NCI-H1930 (cell line): ENCODE measurements at places on chromosomes 7 and 10.

- DNase-seq: no peak
Observed at GRCh38 chr7:77484785-77485184, 52.3 kb upstream of the PTPN12 start.

GRCh38 chr7:127770885-127771284 is 118.9 kb downstream of the SND1 start:
- DNase-seq: peak; percentile 9

DNA sequence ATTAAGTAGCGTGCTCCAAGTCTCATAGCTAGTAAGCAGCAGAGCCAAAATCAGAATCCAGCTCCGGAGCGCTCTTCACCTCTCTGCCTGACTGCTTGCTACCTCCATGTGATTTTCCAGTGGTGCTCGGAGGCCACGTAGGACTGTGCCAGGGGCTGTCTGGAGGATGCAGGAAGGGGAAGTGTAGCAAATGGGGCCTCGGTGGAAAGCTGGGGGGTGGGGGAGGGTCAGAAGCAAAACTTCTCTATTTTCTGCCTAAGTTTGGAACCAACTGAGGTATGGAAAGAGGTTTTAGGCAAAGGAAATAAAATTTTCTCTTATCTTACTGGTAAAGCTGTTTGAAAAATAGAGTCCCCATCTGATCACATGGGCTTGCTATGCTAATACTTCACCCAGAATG is 108.7 kb downstream of the TBXAS1 start:
- DNase-seq: no peak

- peak; percentile 35 for DNase-seq
Observed at GRCh38 chr7:1812509-1813393, 142.7 kb downstream of the ELFN1 start.

- DNase-seq: no peak
Observed at GRCh38 chr7:85392326-85392725, 205.5 kb upstream of the SEMA3D start.

DNA sequence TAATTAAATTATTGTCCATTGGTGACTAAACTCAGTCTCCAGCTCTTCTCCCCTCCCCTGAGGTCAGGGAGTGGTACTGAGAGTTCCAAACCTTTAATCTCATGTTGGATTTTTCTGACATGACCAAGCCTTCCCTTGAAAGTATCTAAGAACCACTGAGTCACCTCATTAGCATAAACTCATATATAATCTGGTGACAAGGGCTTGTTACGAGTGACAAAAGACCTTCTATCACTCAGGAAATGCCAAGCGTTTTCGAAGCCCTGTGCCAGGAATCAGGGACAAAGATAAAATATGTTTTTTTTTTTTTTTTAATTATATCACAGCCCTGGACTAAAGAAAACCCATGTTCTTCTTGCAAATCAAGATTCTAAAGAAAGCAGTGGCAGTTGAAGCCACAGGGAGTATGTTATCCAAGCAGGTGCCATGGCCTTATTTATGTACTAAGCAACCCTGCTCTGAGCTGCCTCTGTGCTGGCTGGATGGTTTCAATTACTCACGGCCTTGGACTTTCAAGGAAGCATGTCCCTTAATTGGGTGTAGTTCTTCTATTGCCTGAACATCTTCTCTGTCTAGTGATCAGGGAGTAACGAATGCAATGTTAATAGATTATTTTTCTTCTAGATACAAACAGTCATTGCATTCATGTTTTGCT is 169.0 kb upstream of the PRKCQ start:
- no peak for DNase-seq

DNA sequence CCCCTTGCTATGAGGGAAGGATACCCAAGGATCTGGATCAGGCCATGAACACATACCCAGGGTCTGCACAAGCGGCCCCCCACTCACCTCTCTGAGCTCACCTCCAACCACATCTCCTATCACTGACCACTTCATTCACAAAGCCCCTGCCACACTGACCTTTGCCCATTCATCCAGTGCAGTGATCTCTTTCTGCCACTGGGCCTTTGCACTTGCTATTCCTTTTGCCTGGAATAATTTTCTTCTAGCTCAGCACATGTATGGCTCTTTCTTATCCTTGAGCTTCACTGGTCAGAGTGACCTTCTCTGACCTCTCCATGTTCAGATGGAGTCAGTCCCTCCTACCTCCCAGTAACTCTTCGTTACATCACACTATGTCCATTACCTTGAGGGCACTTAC is 48.3 kb downstream of the ADRA2A start:
- no peak for DNase-seq

- no peak for DNase-seq
Observed at GRCh38 chr10:50619882-50620281, 3.9 kb downstream of the SGMS1 start.

DNA sequence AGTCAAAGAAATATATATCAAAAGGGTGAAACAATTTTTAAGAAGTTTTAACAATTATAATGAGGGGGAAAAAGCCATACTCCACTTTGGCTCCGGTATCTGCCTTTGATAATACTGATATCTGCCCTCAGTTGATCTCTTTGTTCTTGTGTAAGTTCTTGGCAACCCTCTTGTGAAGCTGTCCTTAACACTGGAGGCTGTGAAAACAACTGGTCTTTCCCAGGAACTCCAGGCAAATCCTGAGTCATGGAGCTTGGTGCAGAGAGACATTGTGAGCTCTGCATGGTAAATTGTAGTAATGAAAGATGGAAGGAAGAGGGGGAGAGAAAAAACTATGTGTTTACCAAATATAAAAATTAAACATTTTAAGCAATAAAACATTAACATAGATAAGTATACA is 11.9 kb upstream of the ERVW-1 start:
- no peak for DNase-seq

- DNase-seq: no peak
Observed at GRCh38 chr7:67843001-67843565, 846.5 kb downstream of the TYW1 start.

GRCh38 chr10:59382831-59383295 is 20.5 kb upstream of the FAM13C start:
- DNase-seq: no peak

DNA sequence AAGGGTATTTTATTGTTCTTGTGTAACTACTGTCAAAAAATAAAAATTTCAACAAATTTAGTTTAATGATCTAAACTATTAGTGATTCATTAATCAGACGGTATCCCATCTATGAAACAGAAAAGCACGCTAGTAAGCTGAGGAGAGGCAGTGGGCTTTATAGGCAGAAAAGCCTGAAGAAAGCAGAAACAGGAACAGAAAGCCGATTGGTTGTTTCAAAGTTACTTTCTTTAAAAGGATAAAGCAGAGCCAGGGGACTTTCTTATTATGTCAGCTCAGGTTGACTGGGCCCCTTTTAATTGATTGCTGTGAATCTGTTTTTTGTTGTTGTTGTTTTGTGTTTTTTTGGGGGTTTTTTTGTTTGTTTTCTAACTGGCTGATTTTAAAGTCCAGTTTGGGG is 105.5 kb downstream of the TES start:
- no peak for DNase-seq

GRCh38 chr10:107814865-107815487 is 650.5 kb upstream of the SORCS1 start:
- DNase-seq: peak; percentile 5

- no peak for DNase-seq
Observed at GRCh38 chr10:25713894-25714240, 220.2 kb upstream of the MYO3A start.

- DNase-seq: peak; percentile 88
Observed at GRCh38 chr7:7182156-7183060, at the start of gene C1GALT1. Gene C1GALT1, plus strand, starts transcription at chr7:7182544. Its CDS starts 51,776 bp downstream, at chr7:7234320.

DNA sequence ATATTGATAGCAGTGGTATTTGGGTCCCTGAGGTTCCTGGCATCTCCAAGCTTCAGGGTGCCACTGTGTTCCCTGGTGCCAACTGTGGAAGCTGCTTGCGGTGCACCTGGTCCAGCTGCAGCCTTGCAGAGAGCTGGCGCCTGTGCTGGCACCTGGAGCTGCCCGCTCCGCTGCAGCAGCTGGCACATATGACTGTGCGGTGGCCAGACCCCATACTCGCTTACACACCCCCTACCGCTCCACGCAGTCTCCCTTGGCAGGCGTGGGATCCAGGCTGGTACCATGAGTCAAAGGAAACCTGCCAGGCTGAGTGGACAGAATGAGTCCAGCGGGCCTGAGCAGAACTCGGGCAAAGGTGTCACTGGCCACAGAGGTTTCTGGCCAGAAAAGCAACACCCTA is 89.9 kb upstream of the JAZF1 start:
- no peak for DNase-seq

- no peak for DNase-seq
Observed at GRCh38 chr10:19811540-19811939, 4.7 kb upstream of the PLXDC2 start.
